ENCODE measurements at places on chromosomes 3 and 15. TPM values are rescaled to one million over a fixed set of nuclear protein-coding genes. Genes with fewer than 3 reads are reported as not detected.
A peak's percentile ranks its signal among the peaks of the same experiment; 100 is the strongest.

ISLR gene
- total RNA-seq: 14.0 TPM

DNA sequence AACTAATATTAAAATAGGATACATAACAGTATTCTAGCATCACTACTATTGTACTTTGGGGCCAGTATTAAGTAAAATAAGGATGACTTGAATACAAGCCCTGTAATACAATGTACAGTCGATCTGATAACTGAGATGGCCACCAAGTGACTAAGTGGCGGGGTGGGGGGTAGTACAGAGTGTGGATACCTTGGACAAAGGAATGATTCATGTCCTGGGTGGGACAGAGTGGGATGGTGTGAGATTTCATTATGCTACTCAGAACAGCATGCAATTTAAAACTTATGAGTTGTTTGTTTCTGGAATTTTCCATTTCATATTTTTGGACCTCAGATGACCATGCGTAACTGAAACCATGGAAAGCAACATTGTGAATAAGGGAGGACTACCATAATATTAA, 46.0 kb downstream of the SLC7A14 start:
- H3K27me3 ChIP-seq: no peaks in the 10 kb centered on the region
- no peak overlapping the region for H3K4me3 ChIP-seq

GRCh38 chr15:68349151-68349550, 71.6 kb downstream of the FEM1B start:
- H3K27me3 ChIP-seq: peaks cover 3% of the 10 kb centered on the region
- H3K4me1 ChIP-seq: peaks cover 14% of the 10 kb centered on the region
- DNase-seq: no peak
- H3K27ac ChIP-seq: no peak overlapping the region

- no peaks in the 10 kb centered on the region for H3K4me1 ChIP-seq
- peak; percentile 18 for DNase-seq
- H3K4me3 ChIP-seq: peak overlapping the region; percentile 22
- H3K27ac ChIP-seq: no peak overlapping the region
- no peaks in the 10 kb centered on the region for H3K36me3 ChIP-seq
Measured at GRCh38 chr3:156594219-156594683, 39.3 kb upstream of the SSR3 start.

GRCh38 chr3:12097971-12098370, 60.7 kb downstream of the TIMP4 start:
- no peak overlapping the region for H3K4me3 ChIP-seq
- peak; percentile 5 for DNase-seq
- H3K27ac ChIP-seq: no peak overlapping the region
- H3K4me1 ChIP-seq: no peaks in the 10 kb centered on the region
- no peaks in the 10 kb centered on the region for H3K36me3 ChIP-seq

GXYLT2 gene
- total RNA-seq: 14.1 TPM

GRCh38 chr15:43749690-43750345, 3.6 kb downstream of the PDIA3 start:
- no peak for DNase-seq
- H3K36me3 ChIP-seq: peaks cover 1% of the 10 kb centered on the region
- H3K27me3 ChIP-seq: no peaks in the 10 kb centered on the region
- peak overlapping the region; percentile 14 for H3K4me3 ChIP-seq
- H3K27ac ChIP-seq: no peak overlapping the region

- H3K4me1 ChIP-seq: no peaks in the 10 kb centered on the region
- no peak overlapping the region for H3K4me3 ChIP-seq
- H3K27ac ChIP-seq: no peak overlapping the region
- no peaks in the 10 kb centered on the region for H3K36me3 ChIP-seq
- peak; percentile 12 for DNase-seq
Measured at GRCh38 chr3:23431764-23432163, 228.6 kb downstream of the UBE2E2 start.

FOXB1 gene
- not detected for total RNA-seq

Data from fibroblast of lung (primary cell).